ENCODE measurements at places on chromosomes 2 and 18. TPM values are rescaled to one million over a fixed set of nuclear protein-coding genes. Genes with fewer than 3 reads are reported as not detected.

AQP12B gene
- not detected for total RNA-seq

AFF3 gene
- total RNA-seq: not detected

MCEE gene
- total RNA-seq: 8.0 TPM

GMPPA gene
- 66.3 TPM for total RNA-seq

MPP4 gene
- total RNA-seq: 4.0 TPM

CYP27C1 gene
- 0.41 TPM for total RNA-seq

TFPI gene
- total RNA-seq: 72.5 TPM

SLC40A1 gene
- 19.7 TPM for total RNA-seq

MERTK gene
- total RNA-seq: 0.65 TPM

CHRND gene
- total RNA-seq: not detected

KLHL29 gene
- total RNA-seq: 2.9 TPM

UGT1A5 gene
- total RNA-seq: not detected

CXCR2 gene
- not detected for total RNA-seq

CWC22 gene
- 31.8 TPM for total RNA-seq

BCS1L gene
- 33.3 TPM for total RNA-seq

LOXL3 gene
- total RNA-seq: 11.9 TPM

LGALSL gene
- 11.0 TPM for total RNA-seq

TMEM247 gene
- total RNA-seq: not detected

GLI2 gene
- 5.3 TPM for total RNA-seq

ASNSD1 gene
- total RNA-seq: 95.7 TPM

TDRD15 gene
- not detected for total RNA-seq

DSG4 gene
- total RNA-seq: not detected

GNLY gene
- not detected for total RNA-seq

LRRTM4 gene
- total RNA-seq: 1.5 TPM

LIMS4 gene
- 4.7 TPM for total RNA-seq

CBLN2 gene
- total RNA-seq: 0.33 TPM

GALNT13 gene
- 0.45 TPM for total RNA-seq

PRSS56 gene
- total RNA-seq: not detected

IGFBP5 gene
- total RNA-seq: 334 TPM

C2orf68 gene
- total RNA-seq: 4.6 TPM

VIL1 gene
- not detected for total RNA-seq

SUPT7L gene
- 36.7 TPM for total RNA-seq

IRS1 gene
- 29.7 TPM for total RNA-seq

PAIP2B gene
- total RNA-seq: 1.6 TPM

STPG4 gene
- total RNA-seq: not detected

HES6 gene
- 1.6 TPM for total RNA-seq

NYAP2 gene
- not detected for total RNA-seq

ALPP gene
- not detected for total RNA-seq

RGPD4 gene
- 0.16 TPM for total RNA-seq

EVX2 gene
- not detected for total RNA-seq

IL37 gene
- not detected for total RNA-seq

CXCR4 gene
- 0.27 TPM for total RNA-seq

EFEMP1 gene
- total RNA-seq: 1,009 TPM

DSG2 gene
- total RNA-seq: 5.6 TPM

IKZF2 gene
- 11.3 TPM for total RNA-seq
